Suppressor macrophage treated with lipopolysaccharide for 1 hour (primary cell): ENCODE measurements at places on chromosomes 3 and 15.

DNA sequence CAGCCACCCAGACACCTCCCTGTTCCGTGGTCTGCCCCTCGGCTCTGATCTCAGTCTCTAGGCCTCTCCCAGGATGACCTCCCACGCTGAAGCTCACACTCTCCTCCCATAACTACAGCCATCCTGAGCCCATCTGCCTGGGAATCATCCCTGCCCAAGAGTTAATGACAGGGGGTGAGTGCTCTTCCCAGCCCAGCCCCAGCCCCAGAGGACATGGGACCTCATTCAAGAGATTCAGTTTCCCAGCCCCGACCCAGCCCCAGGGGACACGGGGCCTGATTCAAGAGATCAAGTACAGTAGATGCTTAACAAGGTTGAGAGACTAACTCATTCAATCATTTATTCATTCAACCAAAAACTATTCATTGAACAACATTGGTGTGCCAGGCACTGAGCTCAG lies 272.0 kb downstream of the XXYLT1 start:
- no peak for DNase-seq

- no peak for DNase-seq
These were observed 42.8 kb upstream of the MLF1 start for GRCh38 chr3:158528076-158528674.

DNA sequence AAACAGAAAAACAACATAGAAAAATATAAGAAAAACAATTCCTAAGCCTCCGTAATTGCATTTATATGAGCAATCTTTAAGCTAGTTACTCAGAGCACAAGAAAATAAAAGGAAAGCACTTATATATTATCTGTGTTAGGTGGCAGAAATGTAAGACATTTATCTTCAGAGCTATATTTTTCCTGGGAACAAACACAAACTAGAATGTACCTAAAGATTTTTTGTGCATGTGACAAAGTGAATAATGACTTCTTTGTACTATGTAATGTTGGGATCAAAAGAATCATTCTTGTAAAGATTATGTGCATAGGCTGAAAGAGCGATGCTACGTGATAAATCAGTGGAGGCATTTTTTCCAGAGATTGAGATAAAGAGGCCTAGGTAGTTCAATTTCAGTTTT lies 111.3 kb upstream of the GMNC start:
- no peak for DNase-seq

- DNase-seq, result no peak
These were observed 32.7 kb downstream of the SRGAP3 start for GRCh38 chr3:9216736-9217135.

DNA sequence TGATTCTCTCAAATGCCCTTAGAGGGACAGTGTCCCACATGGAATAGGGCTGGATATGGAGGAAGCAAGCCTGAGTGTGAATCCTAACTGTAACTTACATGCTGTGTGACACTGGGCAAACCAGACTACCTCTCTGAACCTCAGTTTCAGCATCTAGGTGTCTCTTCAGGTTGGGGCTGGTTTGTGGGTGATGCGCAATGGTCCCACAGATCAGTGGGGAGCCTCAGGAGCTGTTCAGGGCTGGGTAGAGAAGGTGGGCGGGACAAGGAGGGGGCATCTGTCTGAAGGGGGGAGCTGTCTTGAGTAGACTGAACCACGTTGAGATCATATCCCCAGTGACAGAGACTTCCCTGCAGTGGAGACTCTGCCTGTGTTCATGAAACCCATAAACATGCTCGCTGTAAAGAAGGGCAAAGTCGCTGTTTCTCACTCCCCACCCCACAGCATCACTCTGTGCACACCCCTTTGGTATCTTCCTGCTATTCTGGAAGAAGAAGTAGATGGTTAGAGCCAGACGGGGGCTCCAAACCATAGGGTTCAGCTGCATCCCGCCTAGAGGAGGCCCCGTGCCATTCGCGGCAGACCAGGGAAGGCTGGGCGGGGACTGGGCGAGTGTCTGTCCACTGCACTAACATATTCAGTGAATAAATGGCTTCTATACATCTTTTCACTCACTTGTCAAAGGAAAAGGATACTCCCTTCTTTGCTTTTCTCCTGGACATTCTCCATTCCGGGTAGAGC lies 28.4 kb downstream of the SRPRB start:
- no peak for DNase-seq

DNA sequence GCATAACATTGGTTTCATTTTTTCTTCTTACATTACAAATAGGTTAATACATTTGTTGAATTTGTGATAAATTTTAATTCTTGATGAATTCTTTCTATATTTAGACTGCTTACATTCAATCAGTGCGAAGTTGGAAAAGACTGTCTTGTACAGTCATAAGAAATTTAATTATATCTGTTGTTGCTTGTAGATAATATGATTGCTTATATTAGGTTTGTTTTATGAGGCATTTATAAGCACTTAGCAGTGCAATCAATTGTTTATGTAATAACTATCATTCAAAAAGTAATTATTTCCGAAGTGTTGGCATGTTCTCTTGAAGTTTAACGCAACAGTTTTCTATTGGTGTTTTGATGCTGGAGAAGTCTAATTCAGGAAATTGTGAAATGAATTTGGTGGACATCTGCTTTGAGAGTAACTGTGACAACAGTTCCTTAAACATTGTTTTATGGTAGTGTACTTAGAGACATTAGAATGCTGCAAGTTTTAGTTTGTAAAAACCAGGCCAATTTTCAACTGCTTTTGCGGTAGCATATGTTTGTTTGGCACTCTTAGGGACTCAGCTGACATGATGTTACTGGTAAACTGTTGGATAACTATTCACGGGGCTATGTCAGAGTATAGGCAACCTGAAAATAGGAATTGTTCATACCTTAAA lies 99.7 kb downstream of the NAALADL2 start:
- no peak for DNase-seq

GRCh38 chr3:40333852-40334251 lies 24.3 kb downstream of the EIF1B start:
- no peak for DNase-seq

- peak; percentile 73 for DNase-seq
These were observed 458.3 kb downstream of the MFSD1 start for GRCh38 chr3:159260049-159260662.
